ENCODE measurements at places on chromosomes 16 and 17.

- DNase-seq, result peak; percentile 96
These were observed 15.4 kb upstream of the PLLP start for GRCh38 chr16:57299719-57300386.

- no peak for DNase-seq
These were observed 51.4 kb upstream of the LHX1 start for GRCh38 chr17:36885771-36886377.

- peak; percentile 79 for DNase-seq
These were observed 297.5 kb downstream of the XYLT1 start for GRCh38 chr16:17173281-17173680.

- DNase-seq, result peak; percentile 23
These were observed 23.0 kb downstream of the SLC35G3 start for GRCh38 chr17:35170968-35171771.

GRCh38 chr16:6531067-6531466 is 801.6 kb upstream of the RBFOX1 start:
- no peak for DNase-seq

DNA sequence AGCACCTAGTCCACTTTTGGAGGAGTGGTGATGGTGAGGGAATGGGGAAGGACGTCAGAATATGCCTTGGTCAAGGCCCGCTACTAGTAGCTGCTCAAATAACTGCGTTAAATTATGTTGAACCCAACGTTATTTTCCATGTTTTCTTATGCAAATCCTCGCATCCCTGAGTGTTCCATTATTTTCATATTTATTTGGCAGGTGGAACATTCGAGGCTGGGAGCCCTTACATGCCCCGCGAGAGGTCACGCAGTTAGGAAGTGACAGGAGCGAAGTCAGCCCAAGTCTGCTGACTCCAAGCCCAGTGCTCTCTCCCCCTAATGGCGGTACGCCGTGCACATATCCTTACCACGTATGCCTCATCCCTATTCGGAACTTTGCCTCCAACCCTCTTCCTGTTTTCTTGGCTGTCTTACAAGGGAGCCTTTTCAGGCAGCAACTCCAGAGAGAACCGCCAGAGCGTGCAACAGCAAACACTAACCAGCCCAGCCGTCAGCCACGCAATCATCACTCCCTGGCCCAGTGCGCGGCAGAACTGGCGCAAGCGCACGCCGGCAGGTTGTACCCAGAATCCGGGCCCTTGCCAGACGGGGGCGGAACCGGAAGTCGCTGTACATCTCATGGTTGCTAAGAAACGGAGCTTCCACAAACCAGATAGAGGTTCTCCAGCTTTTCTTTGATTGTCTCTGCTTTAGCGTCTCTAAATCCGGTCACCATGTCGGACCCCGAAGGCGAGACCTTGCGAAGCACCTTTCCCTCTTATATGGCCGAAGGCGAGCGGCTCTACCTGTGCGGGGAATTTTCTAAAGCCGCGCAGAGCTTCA is at the start of gene ODAD4:
ODAD4 (plus strand) TSS at position 609 of the 824 bp plus-strand sequence; CDS start at position 716, 107 bp downstream.
- DNase-seq, result peak; percentile 98

- DNase-seq, result no peak
These were observed 35.8 kb upstream of the HAPSTR1 start for GRCh38 chr16:9055661-9056060.

DNA sequence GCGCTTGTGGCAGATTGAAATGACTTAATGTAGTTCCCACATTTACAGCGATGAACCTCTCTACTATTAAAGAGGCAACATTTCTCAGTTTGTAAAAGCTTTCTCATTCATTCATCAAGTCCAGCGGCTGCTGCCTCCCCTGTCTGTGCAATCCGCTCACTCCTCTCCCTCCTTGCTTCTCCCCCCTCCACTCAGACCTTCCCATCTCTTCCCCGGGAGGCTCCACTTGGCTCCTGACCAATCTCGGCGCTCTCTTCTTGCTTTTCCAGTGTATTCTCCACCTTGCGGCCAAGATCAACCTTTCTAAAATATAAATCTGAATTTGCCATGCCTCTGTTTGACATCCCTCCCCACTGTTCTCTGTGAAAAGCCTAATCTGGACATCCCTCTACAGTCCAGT is 117.5 kb downstream of the ASIC2 start:
- no peak for DNase-seq

DNA sequence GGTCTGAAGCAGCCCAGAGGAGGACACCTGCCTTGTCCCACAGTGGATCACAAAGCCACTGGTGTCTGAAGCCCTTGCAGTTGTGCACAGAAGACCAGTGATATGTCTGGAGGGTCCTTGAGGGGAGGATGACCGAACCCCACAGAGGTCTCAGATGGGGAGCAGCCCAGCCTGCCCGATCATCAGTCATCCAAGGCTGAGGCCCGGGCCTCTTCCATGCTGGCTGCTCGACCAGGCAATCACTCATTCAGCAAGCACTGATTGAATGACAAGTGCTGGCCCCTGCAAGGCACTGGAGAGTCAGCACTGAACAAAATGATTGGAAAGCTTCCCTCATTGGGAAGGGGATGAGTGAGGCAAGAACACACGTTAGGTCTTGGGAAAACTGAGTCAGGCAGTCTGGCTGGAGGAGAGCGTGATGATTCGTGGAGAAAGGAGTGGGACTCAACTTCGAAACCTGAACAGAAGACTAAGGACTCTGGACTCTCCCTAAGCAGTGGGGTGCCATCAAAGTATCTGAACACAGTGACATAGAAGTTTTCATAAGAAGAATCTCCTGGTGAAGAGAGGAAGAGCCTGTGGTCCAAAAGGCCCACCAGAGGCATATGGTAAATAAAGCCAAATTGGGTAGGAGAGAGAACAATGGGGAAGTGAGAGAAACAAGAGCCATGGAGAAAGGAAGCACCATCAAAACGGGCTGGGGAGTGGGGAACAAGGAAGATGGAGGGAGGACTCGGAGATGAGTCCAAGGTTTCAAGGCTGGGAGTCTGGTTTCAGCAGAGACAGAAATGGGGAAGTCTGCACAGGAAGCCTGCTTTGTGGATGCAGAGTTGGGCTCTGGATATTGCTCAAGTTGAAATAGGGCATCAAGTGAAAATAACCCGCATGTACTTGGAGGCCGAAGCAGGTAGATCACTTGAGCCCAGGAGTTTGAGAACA is 10.2 kb downstream of the PIK3R5 start:
- DNase-seq, result no peak

DNA sequence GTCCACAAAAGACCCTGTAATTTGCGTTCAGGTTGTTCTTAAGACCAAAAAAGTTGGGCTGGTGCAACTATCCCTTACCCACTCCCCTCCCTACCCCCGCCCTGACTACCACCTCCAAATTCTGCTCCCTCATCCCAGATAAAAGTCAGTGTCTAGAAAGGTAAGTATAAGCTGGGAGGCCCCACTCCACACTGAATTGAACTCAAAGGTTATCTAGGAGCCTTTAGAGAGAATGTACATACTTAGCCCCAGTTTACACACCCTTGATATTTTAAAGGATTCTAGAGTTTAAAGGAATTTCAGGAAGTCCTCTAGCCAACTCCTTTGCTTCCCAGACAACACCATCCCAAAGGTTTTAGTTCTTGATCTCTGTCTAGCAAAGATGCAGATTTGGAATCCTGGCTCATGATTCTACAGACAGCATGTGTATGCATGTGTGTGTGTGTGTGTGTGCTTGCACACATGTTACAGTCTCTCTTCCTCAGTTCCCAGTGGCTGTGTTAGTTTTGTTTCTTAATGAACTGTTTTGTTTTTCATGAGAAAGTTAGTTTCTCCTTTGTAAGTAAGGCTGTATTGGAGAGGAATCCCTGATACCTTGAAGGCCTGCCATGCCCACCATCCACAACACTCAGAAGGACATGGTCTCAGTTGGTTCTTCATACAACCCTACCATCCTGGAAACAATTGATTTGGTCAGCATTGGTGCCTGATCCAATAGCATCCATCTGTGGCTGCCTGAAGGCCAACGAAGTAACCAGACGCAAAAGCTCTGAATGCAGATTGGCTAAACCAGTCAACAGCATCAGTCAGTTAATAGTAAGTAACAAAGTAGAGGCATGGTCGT is 281.3 kb downstream of the SOX9 start:
- no peak for DNase-seq

DNA sequence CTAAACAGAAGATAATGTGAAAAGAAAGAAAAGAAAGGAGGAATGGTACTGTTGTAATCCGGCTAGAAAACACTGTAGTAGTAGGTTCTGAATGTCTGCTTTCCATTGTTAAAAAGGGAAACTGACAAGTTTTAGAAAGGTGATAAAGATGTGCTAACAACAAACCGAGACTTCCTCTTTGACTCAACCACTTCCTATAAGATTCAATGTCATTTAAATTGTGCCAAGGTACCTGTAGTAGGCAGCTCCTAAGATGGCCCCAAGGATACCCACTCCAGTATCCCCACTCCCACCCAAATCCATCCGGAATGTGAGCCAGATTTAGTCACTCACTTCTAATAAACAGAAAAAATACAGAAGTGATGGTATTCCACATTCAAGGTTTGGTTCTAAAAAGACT is 31.2 kb downstream of the XYLT1 start:
- no peak for DNase-seq

GRCh38 chr16:3042376-3042775 is 4.0 kb upstream of the MMP25 start:
- DNase-seq, result no peak

- peak; percentile 84 for DNase-seq
These were observed 25.0 kb downstream of the HOXB1 start for GRCh38 chr17:48505788-48506187.

DNA sequence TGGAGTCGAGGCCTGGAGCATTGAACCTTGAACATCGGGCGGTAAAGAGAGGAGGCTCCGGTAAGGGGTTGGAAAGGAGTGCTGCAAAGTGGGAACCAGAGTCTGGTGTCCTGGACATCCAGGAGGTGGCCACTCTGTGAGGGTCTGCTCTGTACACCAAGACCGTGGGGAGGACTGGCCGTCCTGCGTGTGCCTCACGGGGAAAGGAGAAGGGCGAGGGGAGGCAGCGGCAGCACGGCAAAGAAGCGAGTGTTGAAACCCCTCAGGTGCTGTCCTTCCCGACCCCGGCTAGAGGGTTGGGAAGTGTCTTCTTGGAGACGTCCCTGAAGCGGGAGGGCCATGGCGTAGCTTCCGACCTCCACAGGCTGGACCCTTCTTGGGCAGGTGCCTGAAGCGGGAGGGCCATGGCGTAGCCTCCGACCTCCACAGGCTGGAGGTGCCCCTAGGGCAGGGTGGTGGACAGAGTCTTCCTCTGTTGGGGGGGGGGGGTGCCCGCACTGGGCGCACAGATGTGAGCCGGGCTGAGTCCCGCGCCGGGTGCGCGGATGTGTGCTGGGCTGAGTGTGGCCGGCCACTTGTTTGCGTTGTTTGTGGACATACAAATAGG is 42.0 kb downstream of the FOXK2 start:
- DNase-seq, result no peak

- DNase-seq, result no peak
These were observed 7.5 kb upstream of the PIRT start for GRCh38 chr17:10845388-10845751.

- no peak for DNase-seq
These were observed 60.3 kb upstream of the CBX4 start for GRCh38 chr17:79899584-79899983.

DNA sequence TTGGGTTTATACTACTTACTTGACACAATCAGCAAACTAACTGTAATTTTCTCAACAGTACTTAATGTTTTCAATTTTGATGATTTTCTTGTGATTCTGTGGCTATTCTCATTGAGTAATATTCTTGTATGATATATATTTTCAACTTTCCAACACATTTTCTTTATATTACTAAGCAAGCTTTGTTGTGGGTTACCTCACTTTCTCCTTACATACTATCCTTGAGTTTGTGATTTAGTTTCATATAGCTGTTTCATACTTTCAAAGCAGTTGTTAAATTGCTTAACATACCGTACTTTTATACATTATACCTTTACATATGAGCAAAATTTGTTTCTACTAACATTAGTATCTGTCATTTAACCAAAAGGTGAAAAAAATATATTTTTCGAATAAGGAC is 197.1 kb downstream of the BCAS3 start:
- no peak for DNase-seq

GRCh38 chr16:48963306-48963705 is 318.3 kb downstream of the CBLN1 start:
- DNase-seq, result no peak

- DNase-seq, result peak; percentile 70
These were observed 1.7 kb downstream of the HEXIM1 start for GRCh38 chr17:45149669-45150664.

GRCh38 chr16:2829501-2830354 is at the start of gene ZG16B:
ZG16B (plus strand) TSS chr16:2830303; CDS start chr16:2830442, 139 bp downstream.
- no peak for DNase-seq

DNA sequence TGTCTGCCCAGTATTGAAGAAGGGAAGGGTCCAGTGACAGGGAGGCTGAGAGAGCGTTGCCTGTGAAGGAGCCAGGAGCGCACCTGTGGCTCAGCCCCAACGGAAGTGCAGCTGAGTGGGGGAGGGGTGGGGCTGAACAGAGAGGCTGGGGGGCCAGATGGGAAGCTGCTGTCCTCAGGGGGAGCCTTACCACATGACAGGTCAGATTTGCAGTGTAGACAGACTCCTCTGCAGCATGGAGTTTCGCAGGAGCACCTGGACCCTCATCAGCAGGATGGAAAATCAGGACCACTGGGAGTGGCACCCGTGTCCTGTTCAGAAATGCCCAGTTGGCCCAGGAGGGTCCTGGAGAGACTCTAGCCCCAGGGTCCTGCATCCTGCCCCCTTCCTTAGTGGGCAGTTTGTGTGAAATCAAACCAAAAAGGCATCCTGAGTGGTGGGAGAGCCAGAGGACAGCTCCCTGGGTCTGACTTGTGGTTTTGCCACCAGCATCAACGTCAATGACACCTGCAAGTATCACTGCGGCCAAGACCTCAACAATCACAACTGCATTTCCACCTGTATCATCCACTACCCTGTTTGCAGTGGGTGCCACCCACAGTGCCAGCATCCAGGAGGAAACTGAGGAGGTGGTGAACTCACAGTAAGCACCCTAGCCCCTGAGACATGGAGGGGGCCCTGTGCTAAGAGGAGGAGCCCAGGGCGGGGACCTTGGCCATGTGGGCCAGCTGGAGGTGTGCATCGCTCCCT is 7.8 kb downstream of the CD300A start:
- no peak for DNase-seq

- no peak for DNase-seq
These were observed 16.6 kb upstream of the CES1 start for GRCh38 chr16:55849536-55849935.

DNA sequence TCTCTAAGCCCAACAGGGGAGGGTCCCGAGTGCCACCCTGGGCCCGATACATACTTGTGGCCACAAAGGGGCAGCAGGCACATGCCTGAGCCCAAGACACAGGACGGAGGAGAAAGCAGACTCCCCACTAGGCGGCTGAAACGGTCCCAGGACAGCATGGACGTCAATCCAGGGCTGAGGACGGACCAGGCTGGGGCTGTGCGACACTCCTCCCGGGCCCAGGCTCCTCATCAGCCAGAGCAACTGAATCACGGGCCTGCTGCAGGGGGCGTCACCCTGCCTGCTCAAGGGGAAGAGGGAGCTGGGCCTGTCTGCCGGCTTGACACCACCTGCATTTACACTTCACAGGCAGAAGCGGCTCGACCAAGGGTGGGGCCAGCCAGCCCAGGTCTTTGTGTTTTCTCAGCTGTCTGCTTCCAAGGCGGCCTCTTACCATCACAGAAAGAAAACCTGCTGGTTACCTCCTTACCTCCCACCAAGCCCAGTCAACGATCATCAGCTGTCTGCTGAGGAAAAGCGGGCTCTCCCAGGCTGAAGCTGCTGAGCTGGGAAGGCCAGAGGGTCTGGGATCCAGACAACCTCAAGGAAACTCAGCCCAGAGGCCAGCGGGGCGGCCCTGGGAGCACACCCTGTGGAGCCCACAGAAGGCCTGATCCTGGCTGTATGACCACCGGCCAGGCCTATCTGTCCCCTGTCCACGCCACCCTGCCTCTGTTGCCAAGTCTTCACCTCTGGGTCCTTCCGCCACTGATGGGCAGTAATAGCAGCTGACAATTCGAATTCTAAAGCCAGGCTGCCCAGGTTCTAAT is 26.4 kb downstream of the KIFC3 start:
- DNase-seq, result no peak

Measured in fibroblast of villous mesenchyme (primary cell).